Neural progenitor cell (in vitro differentiated cells): ENCODE measurements at places on chromosomes 12 and 14.

DNA sequence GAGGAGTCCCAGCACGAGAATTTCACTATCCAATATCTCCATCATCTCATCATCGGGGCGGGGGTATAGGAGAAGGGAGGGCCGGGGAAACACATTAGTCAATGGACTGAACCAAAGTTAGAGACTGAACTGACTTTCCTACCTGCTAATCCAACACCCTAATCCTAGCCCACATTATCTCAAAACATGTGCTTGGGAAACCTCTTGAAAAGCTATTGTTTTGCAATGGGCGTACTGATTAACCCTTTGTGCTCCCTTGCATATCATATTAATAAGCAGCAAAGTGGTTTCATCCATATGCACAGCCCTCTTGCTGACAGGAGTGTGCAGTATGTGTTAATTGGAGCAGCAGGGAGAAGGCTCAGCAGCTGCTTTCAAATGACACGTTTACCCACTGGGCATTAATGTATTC, 125.7 kb upstream of the GRIP1 start:
- peak; percentile 41 for DNase-seq

- DNase-seq: no peak
Measured at GRCh38 chr14:31955936-31956579, 121.0 kb upstream of the ARHGAP5 start.

- DNase-seq: peak; percentile 66
Measured at GRCh38 chr12:111529424-111530368, 69.4 kb downstream of the ATXN2 start.

GRCh38 chr14:94386085-94387031, 2.0 kb downstream of the SERPINA1 start:
- DNase-seq: no peak

GRCh38 chr14:95340201-95340697, 20.5 kb upstream of the CLMN start:
- no peak for DNase-seq

DNA sequence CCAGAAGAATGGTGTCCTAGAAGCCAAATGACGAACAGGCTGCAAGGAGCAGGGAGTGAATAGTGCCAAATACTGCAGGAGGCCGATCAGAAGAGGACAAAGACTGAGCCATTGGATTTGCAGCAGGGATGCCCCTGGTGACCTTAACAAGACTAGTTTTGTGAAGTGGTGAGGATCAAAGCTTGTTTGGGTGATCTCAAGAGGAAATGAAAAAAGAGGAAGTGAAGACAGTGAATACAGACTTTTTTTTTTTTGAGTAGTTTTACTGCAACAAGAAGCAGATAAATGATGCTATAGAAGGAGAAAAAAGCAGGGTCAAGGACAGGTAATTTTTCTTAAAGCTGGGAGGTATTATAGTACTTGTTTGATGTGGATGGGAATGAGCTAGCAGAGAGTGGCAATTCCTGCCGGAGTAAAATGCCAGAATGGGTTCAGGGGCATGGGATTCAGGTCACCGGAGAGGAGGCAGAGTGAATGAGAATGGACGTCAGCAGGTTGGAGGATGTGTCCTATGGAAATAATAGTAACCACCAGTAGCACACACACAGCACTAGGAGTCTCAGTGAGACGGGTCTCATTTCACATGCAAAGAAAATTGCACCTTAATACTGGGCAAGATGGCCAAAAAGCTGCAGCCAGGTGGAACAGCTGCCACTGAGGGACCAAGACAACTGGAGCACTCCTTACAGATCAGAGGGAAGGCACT, 345.8 kb upstream of the CCDC196 start:
- no peak for DNase-seq

DNA sequence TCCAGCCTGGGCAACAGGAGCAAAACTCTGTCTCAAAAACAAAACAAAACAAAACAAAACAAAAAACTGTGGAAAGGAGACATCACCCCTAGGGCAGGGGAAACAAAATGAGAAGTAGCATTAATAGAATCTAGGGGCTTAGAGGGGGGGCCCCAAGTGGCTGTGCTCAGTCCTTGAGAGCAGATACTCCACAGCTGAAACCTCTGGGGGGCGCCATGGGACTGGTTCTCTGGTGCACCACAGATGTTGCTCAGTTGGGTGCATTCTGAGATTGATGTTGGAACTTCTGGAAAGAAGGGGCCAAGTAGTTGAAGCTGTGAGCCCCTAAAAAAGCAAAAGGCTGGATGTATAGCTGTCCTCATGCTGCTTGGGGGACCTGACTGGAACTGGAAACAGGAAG, 11.8 kb upstream of the SYNE2 start:
- peak; percentile 23 for DNase-seq

DNA sequence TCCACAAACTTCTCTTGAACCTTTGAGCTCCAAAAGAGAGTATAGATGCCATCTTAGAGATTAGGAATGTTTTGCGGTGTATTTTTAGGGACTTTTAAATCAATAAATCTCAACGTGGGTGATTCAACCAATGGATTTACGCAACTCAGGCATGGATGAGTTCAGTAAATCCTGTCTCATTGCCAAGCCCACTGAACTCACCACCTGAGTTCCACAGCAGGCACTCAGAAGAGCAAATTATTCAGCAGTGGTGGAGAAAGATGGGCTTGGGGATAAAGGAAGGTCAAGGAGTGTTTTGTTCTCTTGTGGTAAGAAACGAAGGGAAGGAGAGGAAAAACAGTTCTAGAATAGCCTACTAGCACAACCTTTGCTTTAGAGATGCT, 68.7 kb upstream of the HMGA2 start:
- no peak for DNase-seq

GRCh38 chr12:40569626-40570179, 122.5 kb upstream of the CNTN1 start:
- DNase-seq: no peak

GRCh38 chr12:11765817-11766794, 116.6 kb downstream of the ETV6 start:
- no peak for DNase-seq

DNA sequence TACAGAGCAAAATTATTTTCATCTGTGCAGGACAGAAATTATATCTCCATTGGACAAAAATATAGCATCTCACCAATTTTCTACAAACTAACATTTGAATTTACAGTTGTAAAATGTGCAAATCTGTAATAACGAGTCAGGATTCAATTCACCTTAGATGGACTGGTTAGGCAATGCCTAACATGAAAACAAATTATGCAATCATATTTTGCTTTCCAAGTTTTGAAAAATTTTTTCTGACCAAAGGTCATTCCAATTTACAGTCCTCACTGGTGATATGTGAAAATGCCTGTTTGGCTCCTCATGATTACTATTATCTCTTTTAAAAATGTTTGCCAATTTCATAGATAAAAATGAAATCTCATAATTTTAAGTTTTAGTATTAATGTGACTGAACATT, 6.5 kb upstream of the CPM start:
- DNase-seq: no peak

DNA sequence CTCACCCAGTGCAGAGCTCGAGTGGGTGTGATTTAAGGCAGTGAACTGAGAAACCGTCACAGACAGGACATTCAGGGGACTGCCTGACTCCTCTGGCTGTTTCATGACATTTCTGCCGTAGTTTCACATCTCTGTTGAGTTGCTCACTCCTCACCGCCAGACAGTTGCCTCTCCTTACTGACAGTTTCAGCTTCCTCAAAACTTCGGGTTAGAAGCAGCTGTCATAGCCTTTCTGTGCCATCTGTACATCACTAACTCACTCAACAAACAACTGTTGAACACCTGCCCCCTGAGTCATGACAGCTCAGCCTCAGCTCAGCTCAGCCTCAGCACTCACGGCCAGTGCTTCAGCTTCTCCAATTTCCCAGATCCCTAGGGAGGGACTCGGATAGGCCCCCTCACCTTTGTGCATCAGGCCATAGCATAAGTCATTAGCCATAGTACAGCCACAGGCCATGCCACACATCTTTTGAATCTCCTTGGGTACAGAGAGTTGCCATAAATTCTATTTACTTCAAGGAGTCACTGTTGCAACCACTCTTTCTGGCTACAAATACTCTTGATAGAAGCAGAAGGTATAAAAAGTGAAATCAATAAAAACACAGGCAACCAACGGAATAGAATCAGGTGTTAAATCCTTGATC, 6.2 kb upstream of the SLC15A4 start:
- DNase-seq: no peak

GRCh38 chr14:89061696-89062095, 237.2 kb downstream of the TTC8 start:
- DNase-seq: no peak

DNA sequence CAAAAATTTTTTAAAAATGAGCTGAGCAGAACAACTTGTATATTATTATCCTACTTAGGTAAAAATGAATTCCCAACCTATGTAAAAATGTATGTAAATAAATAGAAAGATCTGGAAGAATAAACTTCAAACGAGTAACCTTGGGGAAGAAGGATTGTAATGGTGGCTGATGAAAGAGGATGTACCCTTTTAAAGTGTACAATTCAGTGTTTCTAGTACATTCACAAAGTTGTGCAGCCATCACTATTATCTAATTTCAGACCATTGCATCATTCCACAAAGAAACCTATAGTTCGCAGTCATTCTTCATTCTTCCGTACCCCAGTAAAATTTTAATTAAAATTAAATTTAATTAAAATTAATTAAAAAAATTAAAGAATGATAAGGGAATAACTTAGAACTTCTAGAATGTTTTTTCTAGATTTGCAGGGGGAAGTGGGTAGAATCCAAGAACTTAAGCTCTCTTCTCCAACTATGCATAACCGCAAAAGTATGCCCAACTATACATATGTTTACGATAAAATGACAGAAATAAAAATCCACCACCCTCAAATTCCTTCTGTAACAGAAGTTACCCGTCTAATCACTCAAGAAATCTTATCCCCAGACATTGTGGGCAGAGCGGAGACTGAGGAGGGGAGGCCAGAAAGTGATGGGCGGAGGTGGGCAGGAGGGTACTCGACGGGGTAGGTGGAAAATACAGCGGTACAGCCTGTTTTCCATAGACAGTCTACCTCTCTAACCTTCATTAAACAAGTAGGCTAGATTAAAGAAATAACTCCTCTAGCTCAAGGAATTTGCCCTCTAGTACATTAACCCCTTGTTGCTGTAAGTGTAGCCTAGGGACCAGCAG, 921 bp downstream of the DEPDC4 start:
- DNase-seq: no peak

DNA sequence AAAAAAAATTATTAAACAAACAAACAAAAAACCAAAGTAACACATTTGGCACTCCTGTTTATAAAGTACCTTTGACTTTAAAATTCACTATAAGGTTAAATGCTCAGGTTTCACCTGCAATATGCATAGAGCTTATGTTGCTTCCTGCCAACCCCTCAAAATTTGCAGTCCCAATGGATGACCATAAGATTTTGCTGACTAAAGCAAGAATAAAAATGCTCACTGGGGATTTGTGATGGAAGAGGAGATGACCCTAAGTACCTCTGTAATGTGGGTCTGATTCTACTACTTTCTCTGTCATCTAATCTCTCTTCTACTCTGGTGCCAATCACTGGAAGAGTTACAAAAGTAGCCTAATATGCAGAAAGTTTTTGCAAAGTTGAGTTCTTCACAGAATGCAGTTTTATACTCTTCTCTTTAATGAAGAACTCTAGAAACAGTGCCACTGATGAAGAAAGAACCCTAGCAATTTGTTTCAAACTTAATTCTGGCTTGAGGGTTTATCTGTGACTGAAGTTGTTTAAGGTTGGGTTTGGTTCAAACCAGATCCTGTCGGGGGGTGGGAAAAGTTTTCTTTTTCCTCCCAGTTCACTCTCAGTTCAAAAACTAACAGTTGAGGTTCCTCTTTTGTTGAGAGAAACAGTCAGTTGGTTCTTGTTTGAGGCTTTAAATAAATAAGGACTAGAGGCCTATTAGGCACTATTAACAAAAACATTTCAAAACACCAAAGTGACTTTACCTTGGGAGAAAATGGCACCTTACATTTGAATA, 10.9 kb downstream of the WASHC3 start:
- DNase-seq: no peak

- no peak for DNase-seq
Measured at GRCh38 chr12:848173-848865, 95.9 kb downstream of the WNK1 start.

- DNase-seq: peak; percentile 72
Measured at GRCh38 chr12:38921025-38921677, 15.8 kb upstream of the CPNE8 start.

DNA sequence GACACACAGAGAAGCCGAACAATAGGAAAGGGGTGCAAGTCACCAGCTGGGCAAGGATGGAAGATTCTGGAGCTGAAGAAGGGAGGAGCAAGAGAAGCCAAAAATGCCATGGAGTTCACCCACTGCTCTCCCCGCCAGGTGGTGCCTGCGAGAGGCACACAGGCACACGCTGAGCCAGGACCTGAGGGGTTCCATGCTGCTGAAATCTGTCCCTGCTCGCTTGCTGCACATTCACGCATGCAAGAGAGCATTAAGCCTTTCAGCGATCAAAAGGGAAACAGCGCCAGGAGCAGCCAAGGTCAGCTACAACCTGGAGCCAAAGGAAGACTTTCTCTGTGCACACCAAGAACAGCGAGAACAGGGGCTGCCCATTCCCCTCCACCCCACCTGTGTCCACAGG, 104.1 kb downstream of the ANO2 start:
- no peak for DNase-seq

DNA sequence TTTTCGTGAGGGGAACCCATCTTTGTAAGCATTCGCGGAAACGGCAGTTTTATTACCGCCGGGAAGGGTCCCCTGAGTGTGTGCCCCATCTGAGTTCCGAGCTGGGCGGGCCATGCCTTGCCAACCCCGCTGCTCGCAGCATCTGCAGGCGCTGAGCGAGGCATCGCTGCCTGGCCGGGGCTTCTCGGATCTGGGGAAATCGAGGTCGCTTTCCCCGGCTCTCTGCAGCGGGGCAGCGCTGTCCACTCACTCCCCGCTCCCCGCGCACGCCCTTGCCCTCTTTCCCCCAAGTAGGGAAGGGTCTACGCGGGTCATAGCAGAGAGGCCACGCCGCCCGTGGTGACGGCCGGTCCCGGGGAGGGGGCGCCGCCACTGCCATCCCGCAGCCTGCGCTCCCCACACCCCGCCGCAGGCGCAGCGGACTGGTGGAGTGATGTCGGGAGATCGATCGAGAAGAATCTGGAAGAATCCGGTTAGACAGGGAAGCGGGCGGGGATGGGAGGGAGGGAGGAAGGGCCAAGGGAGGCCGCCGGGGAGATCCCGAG, 507 bp upstream of the FKBP4 start:
- DNase-seq: no peak

DNA sequence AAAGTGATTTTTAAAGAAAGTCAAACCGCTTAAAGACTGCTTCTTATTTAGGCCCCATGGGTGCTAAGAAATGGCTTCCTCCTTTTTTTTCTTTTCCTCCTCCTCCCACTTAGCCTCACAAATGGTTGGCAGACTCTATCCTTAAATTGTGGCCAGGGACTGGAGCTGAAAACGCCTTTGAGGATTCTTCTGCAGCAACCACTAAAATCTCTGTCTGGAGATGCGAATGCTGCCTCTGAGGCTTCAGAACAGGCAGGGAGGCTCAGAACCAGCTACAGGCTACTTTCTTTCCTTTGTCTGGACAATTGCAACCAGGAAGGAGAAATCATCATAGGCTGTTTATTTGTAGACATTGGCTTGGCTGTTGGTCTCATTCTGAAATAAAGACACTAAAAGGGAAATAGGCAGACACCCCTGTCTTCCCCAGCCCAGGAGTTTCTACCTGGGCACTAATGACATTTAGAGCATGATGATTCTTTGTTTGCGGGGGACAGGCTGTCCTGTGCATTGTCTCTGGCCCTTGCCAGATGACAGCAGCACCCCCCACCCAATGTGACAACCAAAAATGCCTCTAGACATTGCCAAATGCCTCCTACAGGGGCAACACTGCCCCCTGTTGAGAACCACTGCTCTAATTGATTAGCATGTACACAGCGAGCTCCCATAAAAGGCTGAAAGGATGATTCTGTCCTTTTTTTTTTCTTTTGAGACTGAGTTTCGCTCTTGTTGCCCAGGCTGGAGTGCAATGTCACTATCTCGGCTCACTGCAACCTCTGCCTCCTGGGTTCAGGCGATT, 50.3 kb downstream of the MAP1LC3B2 start:
- peak; percentile 76 for DNase-seq
